ENCODE measurements at places on chromosomes 2 and 18.

DNA sequence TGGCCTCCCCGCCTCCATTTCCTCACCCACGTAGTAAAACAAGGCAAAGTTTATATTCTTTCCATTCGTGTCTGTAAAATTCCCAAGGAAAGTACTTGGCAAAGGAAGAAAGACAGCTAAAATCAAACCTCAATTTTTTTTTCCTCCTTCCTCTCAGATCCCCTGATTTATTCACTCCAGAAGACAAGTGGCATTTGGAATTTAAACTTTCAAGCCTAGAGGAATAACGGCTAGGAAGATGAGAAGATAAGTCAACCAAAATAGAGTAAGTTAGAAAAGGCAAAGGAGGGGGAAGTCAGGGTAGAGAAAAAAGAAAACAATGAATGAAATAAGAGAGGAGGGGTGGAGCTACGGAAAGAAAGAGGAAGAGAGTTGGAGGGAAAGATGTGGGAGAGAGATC lies 198.9 kb upstream of the PIK3C3 start:
- no peak for DNase-seq

- no peak for DNase-seq
These were observed 66.3 kb upstream of the RMDN2 start for GRCh38 chr2:37858725-37859267.

DNA sequence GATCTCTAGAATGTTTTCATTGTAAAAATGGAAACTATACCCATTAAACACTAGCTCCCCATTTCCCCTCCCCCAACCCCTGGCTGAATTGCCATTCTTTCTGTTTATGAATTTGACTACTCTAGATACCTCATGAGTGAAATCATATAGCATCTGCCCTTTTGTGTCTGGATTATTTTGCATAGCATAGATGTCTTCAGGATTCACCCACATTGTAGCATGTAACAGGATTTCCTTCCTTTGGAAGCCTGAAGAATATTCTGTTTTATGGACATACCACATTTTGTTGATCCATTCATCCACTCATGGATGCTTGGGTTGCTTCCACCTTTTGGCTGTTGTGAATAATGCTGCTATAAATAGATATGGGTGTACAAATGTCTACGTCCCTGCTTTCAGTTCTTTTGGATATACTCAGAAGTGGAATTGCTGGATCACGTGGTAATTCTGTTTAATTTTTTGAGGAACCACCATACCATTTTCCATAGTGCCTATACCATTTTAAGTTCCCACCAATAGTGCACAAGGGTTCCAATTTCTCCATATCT lies 7.7 kb upstream of the ASB1 start:
- no peak for DNase-seq

- no peak for DNase-seq
These were observed 11.0 kb downstream of the CROCC2 start for GRCh38 chr2:240917009-240917683.

DNA sequence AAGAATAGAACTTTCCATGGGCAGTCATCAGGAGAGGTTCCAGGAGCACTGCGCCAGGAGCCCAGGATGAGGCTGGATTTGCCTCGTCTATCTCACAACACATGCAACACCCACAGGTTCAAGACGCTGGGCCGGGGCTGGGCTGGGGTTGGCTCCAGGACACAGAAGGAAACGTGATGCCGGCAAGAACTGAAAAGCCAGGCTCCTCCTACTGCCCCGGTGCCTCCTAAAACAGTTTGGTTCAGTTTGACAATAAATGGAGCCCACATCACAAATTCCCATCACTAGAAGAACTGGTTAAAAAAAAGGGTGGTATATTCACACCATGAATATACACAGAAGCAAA lies 75.9 kb downstream of the INHBB start:
- no peak for DNase-seq

DNA sequence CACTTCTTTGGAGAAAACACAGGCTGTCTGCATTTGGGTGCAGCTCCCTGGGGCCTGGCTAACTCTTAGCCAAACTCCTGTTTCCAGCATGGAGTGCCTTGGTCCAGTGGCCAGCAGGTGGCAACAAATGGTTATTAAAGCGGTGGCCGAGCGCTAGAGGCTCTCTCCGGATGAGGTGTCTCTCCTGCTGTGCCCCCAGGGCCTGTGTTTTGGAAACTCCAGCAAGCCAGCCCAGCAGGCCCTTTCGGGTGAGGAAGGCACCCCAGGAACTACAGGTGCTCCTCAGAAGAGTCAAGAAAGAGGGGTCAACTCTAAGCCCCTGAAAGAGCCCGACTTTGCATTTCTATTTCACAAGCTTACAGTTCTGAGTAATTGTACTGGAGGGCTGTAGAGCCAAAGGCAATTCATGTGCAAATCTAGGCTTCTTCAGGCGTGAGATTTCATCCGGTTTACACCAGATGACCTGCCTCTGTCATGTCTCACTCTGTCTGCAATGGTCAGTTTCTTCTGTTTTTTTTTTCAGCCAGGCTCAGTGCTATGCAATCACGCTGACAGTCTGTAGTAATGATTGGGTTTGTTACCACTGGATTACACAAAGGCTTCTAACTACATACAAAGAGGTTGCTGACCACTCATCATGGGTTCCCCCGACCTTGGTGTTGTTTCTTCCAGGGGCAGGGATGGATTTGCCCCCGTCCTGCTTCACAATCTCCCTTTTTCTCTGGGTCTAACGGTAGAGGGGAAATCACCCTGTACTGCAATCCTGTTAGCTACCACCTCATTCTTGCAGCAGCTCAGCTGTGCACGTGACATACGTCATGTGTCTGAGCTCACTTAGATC lies 7.6 kb upstream of the CHRNA1 start:
- DNase-seq: peak; percentile 73

- DNase-seq: no peak
These were observed 31.0 kb upstream of the GMPPA start for GRCh38 chr2:219467736-219468075.

GRCh38 chr2:7028846-7029245 lies 111.6 kb downstream of the RNF144A start:
- DNase-seq: no peak

DNA sequence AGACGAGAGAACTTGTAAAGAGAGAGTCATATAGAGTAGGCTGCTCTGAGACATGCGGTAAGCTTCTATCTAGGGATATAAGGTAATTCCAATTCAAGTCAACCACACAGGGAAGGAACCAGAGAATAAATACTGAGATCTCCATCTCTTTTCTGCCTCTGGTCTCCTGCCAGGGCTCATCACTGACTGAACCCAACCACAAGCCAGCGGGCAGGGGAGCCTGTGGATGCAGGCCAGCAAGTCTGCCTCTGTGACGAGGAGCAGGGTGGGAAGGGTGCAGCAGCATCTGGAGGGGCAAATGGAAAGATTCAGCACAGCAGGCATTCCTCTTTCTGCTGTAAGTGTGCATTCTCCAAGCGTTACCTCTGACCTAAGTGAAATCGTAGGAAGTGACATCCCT lies 82.2 kb downstream of the ICOS start:
- DNase-seq: no peak

- no peak for DNase-seq
These were observed 64.4 kb upstream of the NOSTRIN start for GRCh38 chr2:168738062-168738461.

GRCh38 chr2:200300065-200300464 lies 6.4 kb upstream of the SPATS2L start:
- DNase-seq: no peak

DNA sequence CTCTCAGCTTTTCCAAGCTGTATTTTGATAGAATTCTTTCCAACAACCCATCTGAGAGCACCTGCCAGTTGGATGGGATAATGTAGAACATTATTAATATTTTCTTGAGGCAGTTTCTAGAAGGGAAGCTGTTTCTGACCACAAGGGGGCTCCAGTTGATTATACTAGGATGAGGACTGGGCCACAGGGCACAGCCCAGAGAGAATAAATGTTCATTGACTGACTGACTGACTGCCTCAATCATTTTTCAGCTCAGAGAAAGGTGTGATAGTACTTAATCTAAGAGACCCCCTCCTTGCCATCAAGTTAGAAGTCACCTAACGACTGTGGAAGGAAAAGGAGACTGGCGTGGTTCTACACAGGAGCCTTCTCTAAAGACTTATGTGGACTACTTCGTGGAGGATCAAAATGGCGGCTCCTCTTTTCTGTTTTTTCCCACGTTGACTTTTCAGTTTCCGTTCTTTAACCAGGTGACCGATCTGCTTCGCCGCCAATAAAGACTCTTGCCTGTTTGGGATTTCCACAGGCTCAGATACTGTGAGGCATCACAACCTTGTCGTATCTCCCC lies 31.9 kb upstream of the CREG2 start:
- DNase-seq: peak; percentile 27

DNA sequence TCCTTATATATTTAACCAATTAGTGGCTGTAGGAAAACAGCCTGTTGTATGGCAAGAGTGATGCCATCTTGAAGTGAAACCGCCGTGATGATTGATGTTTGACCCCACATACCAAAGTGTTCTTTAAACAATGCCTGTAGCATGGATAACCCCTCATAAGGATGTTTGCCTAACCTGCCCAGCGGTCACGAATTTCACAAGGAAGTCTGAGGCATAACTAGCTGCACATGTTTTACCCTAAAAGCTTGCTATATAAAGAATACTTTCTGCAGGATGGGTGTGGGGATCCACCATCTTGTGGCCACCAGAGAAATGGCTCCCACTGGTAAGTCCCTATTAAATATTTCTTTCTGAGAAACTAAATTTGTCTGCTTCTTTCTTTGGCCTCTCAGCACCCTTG lies 68.7 kb downstream of the ZDBF2 start:
- no peak for DNase-seq

- DNase-seq: no peak
These were observed 1.8 kb downstream of the CCDC85A start for GRCh38 chr2:56185582-56186046.

DNA sequence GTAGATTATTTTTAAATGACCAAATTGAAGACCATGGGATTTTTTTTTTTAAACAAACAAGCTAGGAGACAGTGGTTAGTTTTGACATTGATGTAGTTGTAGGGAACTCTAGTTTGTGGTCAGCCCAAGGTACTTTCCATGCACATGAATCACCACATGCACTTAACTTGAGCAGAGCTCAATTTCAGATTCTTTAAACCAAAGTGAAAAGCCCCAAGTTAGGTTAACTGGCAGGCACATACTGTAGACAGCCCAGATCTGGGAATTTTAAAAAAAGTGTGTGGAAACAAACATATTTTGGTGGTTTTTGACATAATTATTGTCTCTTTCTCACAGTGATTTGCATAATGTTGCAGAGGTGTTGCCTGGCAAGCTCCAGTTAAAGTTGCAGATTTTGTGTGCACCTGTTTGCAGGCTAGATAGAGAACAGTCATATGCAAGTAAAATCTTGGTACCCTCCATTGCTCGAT lies 88.4 kb downstream of the BCL2L11 start:
- DNase-seq: no peak

GRCh38 chr2:56444339-56444738 lies 260.5 kb downstream of the CCDC85A start:
- peak; percentile 35 for DNase-seq

DNA sequence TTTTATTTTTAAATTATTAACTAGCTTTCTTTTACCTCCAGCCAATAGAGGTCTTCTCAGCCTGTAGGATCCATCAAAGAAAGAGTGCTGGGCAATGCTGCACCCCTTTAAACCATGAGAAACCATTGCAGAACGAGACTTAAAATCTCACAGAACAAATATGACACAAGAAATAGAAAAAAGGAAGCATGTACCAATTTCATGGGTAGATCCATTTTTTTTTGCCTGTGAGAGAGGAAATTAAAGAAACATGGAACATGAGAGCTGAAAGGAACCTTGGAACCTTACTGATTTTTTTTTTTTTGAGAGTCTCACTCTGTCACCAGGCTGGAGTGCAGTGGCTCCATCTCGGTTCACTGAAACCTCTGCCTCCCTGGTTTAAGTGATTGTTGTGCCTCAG lies 14.0 kb downstream of the HRH4 start:
- no peak for DNase-seq

GRCh38 chr2:23388294-23388693 lies 3.3 kb downstream of the KLHL29 start:
- DNase-seq: no peak

DNA sequence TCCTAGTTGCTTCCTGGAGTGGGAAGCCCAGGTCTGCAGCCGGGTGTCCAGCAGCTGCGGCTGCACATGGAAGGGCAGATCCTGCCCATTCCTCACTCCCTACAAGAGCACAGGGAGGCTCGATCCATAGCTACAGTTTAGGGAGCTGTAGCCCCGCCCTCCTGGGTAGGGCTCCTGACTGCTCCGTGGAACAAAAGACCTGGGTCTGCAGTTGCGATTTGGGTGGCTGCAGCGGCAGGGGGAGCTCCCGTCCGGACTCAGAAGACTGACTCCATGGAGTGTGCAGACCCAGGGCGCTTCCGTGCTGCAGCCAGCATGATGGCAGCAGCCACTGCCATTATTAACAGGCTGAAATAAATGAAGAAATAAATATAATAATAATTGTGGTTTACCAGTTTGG lies 157.3 kb downstream of the CTNNA2 start:
- no peak for DNase-seq

DNA sequence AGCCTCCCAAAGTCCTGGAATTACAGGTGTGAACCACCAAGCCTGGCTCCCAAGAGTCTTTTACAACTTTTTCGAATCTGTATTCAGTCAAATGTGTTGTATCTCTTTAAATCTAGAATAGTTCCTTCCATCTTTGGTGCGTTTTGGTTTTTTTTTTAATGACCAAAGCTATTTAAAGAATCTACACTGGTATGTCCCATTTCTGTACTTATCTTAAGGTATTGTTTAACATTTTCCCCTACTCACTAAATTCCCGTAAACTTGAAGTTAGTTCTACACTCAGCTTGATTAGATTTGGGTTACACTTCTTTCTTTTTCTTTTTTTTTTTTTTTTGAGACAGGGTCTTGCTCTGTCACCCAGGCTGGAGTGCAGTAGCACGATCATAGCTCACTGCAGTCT lies 63.8 kb downstream of the TMEM237 start:
- no peak for DNase-seq

GRCh38 chr2:165197346-165197745 lies 6.5 kb downstream of the SCN3A start:
- no peak for DNase-seq

DNA sequence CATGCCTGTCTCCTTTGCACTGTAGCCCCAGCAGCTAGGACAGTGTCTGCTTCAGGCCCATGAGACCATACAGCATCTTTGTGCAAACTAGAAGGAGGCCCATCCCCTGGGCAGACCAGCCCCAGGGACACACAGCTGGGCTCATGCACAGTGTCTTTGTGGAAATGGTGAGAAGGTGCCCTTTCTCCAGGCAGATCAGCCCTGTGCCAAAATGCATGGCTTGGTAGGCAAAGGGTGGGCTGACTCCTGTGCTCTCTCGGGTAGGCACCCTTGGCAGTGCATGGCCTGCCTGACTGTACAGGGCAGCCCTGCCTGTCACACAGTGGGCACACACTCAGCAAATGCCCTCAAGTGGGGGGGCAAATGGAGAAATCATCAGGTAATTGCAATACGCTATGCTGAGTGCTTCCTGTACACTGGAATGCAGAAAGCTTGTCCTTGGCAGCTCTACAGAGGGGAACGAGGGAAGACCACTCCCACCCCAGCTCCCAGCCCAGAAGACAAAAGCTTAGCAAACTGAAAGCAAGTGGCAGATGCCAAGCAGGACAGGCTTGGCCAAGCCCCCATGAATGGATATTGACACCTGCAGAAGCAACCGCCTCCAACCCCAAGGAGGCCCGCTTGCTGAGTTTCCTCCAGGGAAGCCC lies 21.6 kb downstream of the TNS1 start:
- DNase-seq: no peak
